Esophagus squamous epithelium (tissue), 5 donors: ENCODE measurements at places on chromosomes 2 and 18. TPM values are rescaled to one million over a fixed set of nuclear protein-coding genes. Genes with fewer than 3 reads are reported as not detected.

The TXNL4A gene
- total RNA-seq: 20.8 TPM

The ETAA1 gene
- total RNA-seq: 10.1 TPM

- DNase-seq: no peak
These were observed 134.5 kb downstream of the RHBDD1 start for GRCh38 chr2:226970362-226970761.

DNA sequence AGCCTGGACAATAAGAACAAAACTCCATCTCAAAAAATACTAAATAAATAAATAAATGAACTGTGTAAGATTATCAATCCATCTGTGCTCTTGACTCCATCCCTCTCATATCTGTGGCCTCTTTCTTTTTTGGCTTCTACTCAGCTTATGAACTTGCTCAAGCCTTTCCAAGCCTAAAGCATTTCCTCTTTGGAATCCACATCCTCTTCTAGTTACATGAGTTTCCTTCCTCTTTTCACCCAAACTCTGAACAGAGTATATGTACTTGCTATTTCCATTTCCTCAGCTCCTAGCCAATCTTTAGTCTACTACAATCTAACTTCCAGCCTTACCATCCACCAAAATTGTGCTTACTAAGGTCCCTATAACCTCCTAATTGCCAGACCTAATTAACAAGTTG lies 2.5 kb upstream of the DNAJC10 start:
- no peak for DNase-seq

DNA sequence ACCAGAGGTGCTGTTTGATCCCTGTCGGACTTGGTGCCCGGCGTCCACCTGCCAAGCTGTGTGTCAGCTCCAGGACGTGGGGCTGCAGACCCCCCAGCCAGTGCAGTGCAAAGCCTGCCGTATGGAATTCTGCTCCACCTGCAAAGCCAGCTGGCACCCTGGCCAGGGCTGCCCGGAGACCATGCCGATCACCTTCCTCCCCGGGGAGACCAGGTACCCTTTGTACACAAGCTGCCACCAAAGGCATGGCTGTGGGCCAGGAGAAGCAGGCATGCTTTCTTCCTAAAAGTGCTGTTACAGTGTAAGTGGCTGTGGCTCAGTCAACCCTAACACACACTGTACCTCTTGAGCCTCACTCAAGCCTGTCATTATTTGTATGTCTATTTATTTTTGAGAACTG lies 103.3 kb downstream of the RNF144A start:
- DNase-seq: no peak

The HRH4 gene
- total RNA-seq: not detected

The MROH2A gene
- 0.31 TPM for total RNA-seq

DNA sequence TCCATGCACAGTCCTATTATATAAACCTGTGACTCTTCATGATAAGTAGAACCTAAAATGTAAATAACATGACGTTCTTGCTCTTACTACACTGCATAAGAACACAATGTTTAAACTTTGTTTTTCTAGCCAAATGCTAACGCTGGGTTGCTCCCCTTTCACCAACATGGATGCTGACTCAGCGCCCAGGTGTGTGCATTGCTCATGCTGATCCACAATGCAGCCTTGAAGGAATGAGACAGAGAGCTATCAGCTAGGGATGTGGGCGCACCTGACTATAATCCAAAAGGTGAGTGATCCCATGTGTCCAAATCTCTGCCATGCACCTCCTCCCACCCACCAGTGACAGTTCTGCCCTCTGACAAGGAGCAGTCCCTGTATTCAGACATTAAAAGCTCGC lies 235.0 kb downstream of the IRS1 start:
- no peak for DNase-seq

GRCh38 chr2:121052023-121052422 lies 233.0 kb downstream of the TFCP2L1 start:
- no peak for DNase-seq

GRCh38 chr2:111049792-111050640 lies 70.7 kb upstream of the BCL2L11 start:
- DNase-seq: no peak

DNA sequence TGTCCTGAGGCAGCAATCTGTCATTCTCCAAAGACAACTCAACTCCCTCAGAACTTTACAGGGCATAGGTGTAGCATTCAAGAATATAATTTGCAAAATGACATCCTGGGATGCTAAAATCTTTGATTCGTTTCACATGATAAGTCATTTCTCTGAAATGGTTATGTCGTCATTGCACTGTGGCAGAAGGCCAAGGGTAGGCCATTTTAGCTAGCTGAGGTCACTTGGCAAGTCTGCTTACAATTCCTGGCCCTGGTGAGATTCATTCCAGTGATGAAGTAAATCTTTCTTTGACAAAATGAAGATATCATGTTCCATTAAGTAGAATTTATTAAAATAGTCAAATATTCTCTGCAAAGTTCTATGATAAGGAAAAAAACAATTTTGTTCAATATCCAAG lies 1410.3 kb upstream of the LRRTM1 start:
- DNase-seq: no peak

GRCh38 chr2:200943527-200944105 lies 19.8 kb downstream of the ORC2 start:
- no peak for DNase-seq

DNA sequence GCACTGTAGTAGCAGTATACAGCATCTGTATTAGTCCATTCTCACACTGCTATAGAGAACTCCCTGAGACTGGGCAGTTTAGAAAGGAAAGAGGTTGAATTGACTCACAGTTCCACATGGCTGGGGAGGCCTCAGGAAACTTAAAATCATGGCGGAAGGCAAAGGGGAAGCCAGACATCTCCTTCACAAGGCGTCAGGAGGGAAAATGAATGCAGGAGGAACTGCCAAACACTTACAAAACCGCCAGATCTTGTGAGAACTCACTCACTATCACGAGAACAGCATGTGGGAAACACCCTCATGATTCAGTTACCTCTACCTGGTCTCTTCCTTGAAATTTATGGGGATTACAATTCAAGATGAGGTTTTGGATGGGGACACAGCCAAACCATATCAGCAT lies 25.4 kb downstream of the MAP4K4 start:
- DNase-seq: no peak

DNA sequence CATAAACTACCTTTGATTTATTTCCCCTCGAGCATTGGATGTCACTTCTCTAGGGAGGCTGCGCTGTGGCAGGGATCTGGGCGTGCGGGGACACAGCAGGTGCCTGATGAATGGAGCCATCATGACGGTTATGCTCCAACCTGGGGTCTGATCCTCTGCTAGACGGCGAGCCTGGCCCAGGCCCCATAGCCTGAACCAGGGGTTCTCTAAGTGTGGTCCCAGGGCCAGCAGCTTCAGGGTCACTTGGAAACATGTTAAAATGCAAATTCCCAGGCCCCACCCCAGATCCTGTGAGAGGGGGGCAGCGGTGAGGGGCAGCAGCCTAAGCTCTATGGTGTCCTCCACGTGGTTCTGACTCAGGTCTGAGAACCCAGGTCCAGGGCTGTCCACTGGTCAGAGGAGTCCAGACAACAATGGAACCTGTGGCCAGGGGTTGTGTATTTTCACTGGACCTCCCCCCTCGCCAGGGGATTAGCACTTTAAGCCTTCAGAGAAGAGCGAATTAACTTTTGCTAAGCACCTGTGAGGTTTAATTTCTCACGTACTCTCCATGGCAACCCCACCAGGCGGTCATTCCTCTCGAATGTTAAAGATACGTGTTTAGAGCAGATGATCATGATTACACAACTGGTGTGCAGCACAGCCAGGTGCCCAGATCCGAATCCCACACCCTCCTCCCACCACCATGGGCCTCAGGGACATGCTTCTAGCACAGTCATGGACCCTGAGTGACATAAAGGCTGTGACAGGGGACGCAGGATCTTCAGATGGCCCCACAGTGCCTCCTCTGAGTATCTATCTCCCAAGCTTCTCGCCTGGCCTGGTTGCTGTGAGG lies 1.6 kb upstream of the ARHGEF4 start:
- no peak for DNase-seq
